ENCODE measurements at places on chromosomes 1 and 21.

DNA sequence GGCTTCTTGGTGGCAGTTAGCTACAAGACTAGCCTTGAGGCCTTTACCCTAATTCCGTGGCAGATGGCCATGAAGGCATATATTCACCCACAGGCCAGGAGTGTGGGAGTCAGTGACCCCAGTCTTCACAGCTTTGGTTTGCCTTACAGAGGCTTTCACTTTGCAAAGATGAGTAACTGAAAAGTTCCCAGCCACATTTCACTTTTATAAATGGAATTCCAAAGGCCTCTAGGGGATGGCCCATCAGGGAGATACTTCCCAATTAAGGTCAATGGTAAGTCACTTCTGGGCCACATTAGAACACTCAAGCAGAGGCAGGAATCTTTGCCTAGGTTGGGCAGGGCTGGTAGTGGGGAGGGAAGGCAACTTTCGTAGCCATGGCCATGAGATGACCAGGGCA, 13.1 kb upstream of the HEYL start:
- DNase-seq, result no peak

DNA sequence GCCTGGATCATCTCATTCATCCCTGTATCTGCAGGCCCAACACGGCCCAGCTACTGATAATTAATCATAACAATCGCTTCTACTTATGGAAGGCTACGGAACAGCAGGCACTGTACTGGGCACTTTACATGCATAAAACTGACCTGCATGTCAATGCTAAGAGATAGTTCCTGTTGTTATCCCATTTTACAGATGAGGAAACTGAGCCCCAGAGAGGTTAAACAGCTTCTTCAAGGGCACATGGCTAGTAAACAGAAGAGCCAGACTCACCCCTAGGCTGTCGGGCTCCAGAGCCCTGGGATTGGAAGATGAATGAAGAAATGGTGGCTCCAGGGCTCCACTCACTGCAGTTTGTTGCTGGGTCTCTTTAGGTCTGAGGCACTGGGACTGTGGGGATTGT, 27.3 kb upstream of the VPS13D start:
- DNase-seq, result no peak

DNA sequence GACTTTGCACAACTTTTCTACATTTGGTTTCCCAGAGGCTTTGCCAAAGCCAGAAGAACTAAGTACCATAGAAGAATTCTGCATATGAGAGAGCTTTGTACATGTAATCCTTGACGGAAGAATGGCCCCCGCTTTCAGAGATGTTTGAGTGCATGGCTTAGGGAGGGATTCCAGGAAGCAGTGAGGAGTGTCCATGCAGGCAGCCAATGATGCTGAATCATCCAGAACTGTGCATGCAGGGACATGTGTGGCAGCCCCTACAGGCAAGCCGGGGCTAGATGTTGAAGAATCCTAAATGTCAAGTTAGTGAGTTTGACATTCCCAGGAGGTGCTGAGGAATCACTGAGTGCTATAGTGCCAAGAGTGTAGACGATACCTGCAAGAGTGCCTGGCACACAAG, 9.9 kb upstream of the HAO2 start:
- no peak for DNase-seq

DNA sequence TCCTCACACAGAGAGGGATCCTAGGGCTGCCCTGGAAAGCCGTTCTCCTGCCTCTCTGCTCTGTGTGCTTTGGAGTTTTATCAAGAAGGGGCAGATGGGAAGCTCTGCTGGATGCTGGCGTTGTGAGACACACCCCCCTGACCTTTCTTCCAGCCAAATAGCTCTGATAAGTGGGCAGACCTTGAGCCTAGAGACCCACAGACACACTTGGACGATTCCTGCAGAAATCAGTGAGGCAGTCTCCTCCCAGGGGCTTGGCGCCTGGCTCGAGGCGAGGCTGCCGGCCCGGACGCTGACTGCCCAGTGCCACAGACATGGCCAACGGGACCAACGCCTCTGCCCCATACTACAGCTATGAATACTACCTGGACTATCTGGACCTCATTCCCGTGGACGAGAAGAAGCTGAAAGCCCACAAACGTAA, at the start of gene MRAP:
Gene MRAP (plus strand): TSS at position 198 of the 424 bp plus-strand sequence. CDS start 117 bp downstream, at position 315.
- no peak for DNase-seq

- no peak for DNase-seq
Measured at GRCh38 chr1:59879996-59880505, 46.5 kb downstream of the CYP2J2 start.

- no peak for DNase-seq
Measured at GRCh38 chr1:162193815-162194214, 124.3 kb downstream of the NOS1AP start.

DNA sequence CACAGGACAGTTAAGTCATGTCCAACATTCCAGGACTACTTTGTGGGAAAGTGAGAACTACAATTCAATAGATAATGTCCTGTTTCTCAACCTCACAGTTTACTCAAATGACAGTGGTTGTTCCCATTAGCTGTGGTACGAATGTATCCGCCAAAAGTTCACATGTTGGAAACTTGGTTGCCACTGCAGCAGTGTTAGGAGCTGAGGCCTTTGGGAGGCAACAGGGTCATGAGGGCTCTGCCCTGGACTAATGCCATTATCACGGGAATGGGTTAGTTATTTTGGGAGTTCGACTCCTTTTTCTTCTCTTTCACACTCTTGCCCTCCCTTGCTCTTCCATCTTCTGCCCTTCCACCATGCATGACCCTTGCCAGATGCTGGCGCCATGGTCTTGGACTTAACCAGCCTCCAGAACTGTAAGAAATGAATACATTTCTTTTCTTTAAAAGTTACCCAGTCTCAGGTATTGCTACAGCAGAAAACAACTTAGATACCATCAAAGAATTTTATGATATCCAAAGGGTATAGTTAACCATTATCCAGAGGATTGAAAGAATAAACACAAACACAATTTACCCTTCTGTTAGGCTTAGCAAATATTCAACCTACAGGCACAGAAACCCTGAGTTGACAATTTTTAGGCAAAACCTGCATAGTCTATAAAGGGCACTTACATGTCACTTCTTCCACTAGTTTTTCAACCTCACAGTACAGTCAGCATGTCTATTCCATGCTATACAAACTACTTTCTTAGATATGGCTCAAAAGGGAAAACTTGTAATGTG, 7.4 kb downstream of the BCL10 start:
- no peak for DNase-seq

- DNase-seq, result no peak
Measured at GRCh38 chr1:100164216-100164615, 13.8 kb downstream of the LRRC39 start.

GRCh38 chr1:183239793-183240525, 53.9 kb downstream of the LAMC2 start:
- DNase-seq, result no peak

DNA sequence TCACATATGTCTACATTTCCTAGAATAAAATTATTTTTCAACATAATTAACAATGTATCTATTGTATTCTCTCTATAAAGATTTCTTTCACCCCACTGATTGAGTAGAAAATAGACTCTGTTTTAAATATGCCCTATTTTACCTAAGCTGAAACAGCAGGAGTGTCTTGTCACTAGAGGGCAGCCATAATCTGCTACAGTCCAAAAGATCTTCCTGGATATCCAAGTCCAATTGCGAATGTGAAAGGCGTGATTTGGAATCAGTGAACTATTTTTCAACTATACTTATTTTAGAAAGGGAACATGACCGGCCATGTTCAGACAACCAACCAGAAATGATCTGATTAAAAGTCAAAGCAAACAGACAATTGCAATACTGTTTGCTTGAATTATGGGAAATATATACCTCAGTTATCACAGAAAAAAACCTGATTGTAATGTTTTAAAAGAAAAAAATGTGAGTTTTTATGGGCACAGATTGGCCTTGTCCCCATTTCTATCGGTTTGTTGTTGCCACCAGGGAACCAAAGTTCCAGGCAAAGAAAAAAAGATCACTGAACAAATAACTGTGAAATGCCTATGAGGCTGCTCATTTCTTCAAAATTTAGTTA, 1211.0 kb upstream of the ADGRL4 start:
- no peak for DNase-seq

- DNase-seq, result no peak
Measured at GRCh38 chr1:116067566-116067890, 43.7 kb upstream of the MAB21L3 start.

DNA sequence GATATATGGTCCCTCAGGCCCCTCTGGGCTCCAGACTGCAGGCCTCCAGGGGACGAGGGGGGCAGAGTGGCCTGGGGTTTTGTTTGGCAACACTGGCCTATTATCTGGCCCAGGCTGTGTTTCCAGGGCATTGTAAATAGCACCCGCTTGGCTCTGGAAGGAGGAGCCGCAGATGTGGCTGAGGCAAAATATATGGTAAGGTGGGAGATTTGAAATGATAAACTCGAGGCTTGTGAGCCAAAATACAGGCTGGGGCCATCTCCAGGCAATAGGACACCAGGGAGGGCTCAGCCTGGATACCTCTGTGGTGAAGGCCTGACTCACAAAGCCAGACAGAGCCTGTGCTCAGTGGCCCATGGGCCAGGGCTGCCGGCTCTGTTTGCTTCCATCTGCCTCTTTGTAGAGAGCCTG, 14.0 kb downstream of the NAV1 start:
- no peak for DNase-seq

DNA sequence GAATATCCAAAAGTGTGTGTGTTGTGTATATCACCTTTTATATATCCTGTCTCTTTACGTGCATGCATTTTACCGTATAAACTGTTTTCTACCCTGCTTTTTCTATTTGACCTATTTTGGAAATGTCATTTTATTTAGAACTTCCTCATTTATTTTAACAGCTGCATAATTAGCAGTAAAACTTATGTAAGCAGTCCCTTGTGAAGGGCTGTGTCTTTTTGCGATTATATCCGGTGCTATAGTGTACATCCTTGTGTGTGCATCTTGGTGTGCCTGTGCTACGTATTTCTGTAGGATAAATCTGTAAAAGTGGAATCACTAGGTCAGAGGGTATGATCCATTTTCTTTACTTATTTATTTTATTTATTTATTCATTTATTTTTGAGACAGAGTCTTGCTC, 7.2 kb downstream of the LGALS8 start:
- DNase-seq, result no peak

All from activated T-cell treated with anti-CD3 and anti-CD28 coated beads for 1 hour (primary cell).